ENCODE measurements at places on chromosomes 1 and 21. TPM values are rescaled to one million over a fixed set of nuclear protein-coding genes. Genes with fewer than 3 reads are reported as not detected.
A peak's percentile ranks its signal among the peaks of the same experiment; 100 is the strongest.

- DNase-seq, result peak; percentile 92
- peaks cover 37% of the 10 kb centered on the region for H3K4me1 ChIP-seq
- peak overlapping the region; percentile 85 for H3K27ac ChIP-seq
- H3K36me3 ChIP-seq, result peaks cover 57% of the 10 kb centered on the region
- no peak overlapping the region for H3K4me3 ChIP-seq
Observed at GRCh38 chr1:21261551-21262292, 28.5 kb downstream of the ECE1 start.

DNA sequence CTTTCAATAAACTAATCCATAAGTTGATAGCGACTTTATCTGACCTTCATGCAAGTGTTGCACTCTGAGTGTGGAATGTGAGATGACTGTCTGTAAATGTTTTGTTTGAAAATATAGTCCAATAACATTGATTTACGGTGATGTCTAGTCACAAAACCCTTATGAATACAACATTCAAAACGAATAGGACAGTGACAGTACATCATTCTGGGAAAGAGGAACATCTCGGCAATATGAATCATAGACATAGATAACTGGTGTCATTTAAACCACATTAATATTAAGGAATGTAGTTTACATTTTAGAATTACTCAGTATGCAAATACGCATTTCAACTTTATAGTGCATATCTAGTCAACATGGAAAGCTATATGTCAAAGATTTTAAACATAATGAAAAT is 1311.6 kb upstream of the ADGRL4 start:
- no peak overlapping the region for H3K4me3 ChIP-seq
- no peak overlapping the region for H3K27ac ChIP-seq
- no peaks in the 10 kb centered on the region for H3K4me1 ChIP-seq
- H3K27me3 ChIP-seq, result no peaks in the 10 kb centered on the region
- H3K36me3 ChIP-seq, result no peaks in the 10 kb centered on the region
- no peak for DNase-seq

DNA sequence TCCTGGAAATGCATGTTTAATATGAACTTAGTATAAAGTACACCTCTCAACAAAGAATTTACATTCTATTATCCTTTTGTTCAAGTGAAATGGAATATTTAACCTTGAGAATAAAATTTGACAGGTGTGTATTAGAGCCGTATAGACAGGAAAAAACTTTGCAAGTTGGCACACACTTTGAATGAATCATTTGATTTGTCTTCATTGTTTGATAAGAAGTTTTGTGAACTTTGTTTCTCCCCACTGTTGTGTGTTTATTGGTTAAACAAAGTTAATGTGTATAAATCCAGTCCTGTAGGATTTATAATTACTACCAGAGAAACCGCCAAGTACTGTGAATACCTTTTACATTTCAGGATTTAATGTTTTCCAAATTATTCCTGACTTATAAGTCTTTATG is 2.0 kb downstream of the SYDE2 start:
- H3K27ac ChIP-seq, result peak overlapping the region; percentile 99
- H3K36me3 ChIP-seq, result no peaks in the 10 kb centered on the region
- H3K27me3 ChIP-seq, result no peaks in the 10 kb centered on the region
- peaks cover 17% of the 10 kb centered on the region for H3K4me1 ChIP-seq

GRCh38 chr1:107145637-107146036 is 4.8 kb downstream of the NTNG1 start:
- no peaks in the 10 kb centered on the region for H3K27me3 ChIP-seq
- H3K27ac ChIP-seq, result no peak overlapping the region
- no peaks in the 10 kb centered on the region for H3K36me3 ChIP-seq
- DNase-seq, result no peak
- peaks cover 17% of the 10 kb centered on the region for H3K4me1 ChIP-seq
- no peak overlapping the region for H3K4me3 ChIP-seq

GRCh38 chr1:110207831-110208230 is 2.3 kb upstream of the KCNC4 start:
- no peak for DNase-seq
- no peaks in the 10 kb centered on the region for H3K36me3 ChIP-seq
- no peak overlapping the region for H3K4me3 ChIP-seq
- peaks cover 15% of the 10 kb centered on the region for H3K27me3 ChIP-seq
- H3K27ac ChIP-seq, result no peak overlapping the region
- H3K4me1 ChIP-seq, result no peaks in the 10 kb centered on the region

- H3K4me3 ChIP-seq, result no peak overlapping the region
- no peak for DNase-seq
- no peaks in the 10 kb centered on the region for H3K36me3 ChIP-seq
- peaks cover 9% of the 10 kb centered on the region for H3K27me3 ChIP-seq
Observed at GRCh38 chr1:206839857-206840256, 25.6 kb upstream of the IL20 start.

DNA sequence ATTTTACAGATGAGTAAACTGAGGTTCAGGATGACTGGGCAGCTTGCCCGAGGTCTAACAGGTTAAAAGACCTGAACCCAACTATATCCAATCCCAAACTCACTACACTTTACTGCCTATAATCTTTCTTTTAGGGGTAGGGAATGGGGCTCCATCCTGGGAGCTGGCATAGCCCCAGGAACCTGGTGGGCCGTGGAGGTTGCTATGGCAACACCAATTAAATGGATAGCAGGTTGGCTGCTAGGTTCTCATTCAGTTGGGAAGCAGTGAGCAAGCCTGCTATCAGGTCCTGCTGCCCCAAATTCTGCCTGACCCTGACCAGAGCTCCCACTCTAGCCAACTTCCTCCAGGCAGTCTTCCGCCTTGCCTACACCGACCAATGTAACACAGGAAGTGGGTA is 40.9 kb downstream of the LRP8 start:
- no peaks in the 10 kb centered on the region for H3K4me1 ChIP-seq
- no peak for DNase-seq
- no peak overlapping the region for H3K27ac ChIP-seq
- H3K36me3 ChIP-seq, result no peaks in the 10 kb centered on the region
- no peaks in the 10 kb centered on the region for H3K27me3 ChIP-seq

- no peaks in the 10 kb centered on the region for H3K4me1 ChIP-seq
- no peak for DNase-seq
- H3K27ac ChIP-seq, result no peak overlapping the region
- no peaks in the 10 kb centered on the region for H3K36me3 ChIP-seq
- H3K4me3 ChIP-seq, result no peak overlapping the region
- no peaks in the 10 kb centered on the region for H3K27me3 ChIP-seq
Observed at GRCh38 chr1:173149887-173150286, 57.2 kb downstream of the TNFSF4 start.

DNA sequence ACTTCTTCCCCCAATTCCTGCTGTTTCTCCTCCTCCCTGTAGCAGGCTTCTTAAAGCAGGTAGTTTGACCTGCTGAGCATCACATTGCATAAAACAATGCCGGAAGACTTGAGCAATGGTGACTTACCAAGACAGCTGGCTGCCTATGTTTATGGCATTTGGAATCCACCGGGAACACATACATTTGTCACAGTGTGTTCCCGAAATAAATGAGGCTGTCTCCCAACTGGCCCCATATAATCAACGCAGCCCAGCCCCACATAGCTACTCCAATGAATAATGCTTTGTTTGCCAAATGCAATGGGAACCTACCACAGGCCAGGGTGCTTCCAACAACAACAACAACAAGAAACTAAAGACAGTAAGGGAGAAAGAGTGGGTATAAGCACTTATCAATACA is 186.1 kb upstream of the MAP1LC3C start:
- H3K4me1 ChIP-seq, result no peaks in the 10 kb centered on the region
- H3K4me3 ChIP-seq, result no peak overlapping the region
- no peaks in the 10 kb centered on the region for H3K27me3 ChIP-seq
- no peak for DNase-seq

GRCh38 chr1:200154069-200154767 is 126.7 kb downstream of the NR5A2 start:
- no peaks in the 10 kb centered on the region for H3K36me3 ChIP-seq
- H3K4me1 ChIP-seq, result no peaks in the 10 kb centered on the region
- H3K27ac ChIP-seq, result no peak overlapping the region
- H3K27me3 ChIP-seq, result no peaks in the 10 kb centered on the region
- no peak for DNase-seq

DNA sequence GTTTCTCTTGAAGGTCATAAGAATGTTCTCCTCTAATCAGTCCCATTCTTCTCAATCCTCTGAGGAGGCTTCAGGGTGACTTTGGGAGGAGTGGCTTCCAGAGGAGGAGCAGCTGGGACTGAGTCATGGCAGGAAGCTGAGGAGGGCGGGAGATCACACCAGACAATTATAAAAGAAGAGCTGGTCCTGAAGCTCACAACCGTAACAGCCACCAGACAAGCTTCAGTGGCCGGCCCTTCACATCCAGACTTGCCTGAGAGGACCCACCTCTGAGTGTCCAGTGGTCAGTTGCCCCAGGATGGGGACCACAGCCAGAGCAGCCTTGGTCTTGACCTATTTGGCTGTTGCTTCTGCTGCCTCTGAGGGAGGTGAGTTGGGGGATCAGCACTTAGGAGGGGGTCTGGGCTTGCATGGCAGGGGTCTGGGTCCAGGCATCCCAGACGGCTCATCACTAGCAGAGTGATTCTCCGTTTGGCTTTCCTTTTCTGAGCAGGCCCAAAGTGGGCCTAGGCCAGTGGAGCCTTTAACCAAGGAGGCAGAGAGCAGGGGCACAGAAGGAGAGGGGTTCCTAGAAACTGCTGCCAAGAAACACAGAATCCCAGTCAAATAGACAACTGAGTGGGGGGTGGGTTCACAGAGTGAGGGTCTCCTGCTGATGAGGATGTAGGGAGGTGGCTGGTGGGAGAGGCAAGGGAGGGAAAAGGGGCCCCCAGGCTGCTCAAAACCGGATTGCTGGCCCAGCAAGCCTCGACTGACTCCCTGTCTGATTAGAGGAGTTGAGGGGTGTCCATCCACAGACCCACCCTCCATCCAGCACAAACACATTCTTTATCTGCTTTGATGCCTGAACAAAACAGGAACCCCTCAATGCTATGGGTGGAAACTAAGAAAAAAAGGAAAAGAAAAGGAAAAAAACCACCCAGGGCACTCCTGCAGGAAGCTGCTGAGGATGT is at the start of gene ECM1:
ECM1 (plus strand) TSS at position 198 of the 953 bp plus-strand sequence; CDS start at position 299, 101 bp downstream.
- H3K27me3 ChIP-seq, result no peaks in the 10 kb centered on the region
- no peak within 1 kb of the TSS for H3K4me3 ChIP-seq
- DNase-seq, result peak; percentile 87
- peaks cover 33% of the 10 kb centered on the region for H3K36me3 ChIP-seq
- H3K4me1 ChIP-seq, result no peaks in the 10 kb centered on the region

DNA sequence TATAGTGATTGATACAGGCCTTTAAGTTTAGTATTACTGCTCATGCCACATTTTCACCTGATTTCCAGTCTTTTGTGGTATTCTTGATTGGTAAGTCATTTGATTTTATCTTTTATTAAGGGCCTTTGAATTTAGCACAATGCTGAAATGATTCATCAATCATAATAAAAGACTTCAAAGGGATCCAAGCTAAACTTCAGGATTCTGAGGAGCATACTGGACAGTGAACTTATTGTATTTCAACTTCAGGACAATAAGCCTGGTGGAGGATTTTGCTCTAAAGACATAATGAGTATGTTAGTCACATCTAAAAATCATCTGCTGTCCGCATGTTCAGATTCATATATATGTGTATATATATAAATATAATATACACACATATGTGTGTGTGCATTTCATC is 233.3 kb downstream of the SETD4 start:
- no peaks in the 10 kb centered on the region for H3K36me3 ChIP-seq
- no peaks in the 10 kb centered on the region for H3K4me1 ChIP-seq
- H3K27ac ChIP-seq, result no peak overlapping the region
- no peak for DNase-seq
- H3K27me3 ChIP-seq, result no peaks in the 10 kb centered on the region
- H3K4me3 ChIP-seq, result no peak overlapping the region

GRCh38 chr21:33286600-33287456 is 20.7 kb downstream of the IL10RB start:
- no peaks in the 10 kb centered on the region for H3K4me1 ChIP-seq
- H3K4me3 ChIP-seq, result no peak overlapping the region
- no peak overlapping the region for H3K27ac ChIP-seq
- no peak for DNase-seq

DNA sequence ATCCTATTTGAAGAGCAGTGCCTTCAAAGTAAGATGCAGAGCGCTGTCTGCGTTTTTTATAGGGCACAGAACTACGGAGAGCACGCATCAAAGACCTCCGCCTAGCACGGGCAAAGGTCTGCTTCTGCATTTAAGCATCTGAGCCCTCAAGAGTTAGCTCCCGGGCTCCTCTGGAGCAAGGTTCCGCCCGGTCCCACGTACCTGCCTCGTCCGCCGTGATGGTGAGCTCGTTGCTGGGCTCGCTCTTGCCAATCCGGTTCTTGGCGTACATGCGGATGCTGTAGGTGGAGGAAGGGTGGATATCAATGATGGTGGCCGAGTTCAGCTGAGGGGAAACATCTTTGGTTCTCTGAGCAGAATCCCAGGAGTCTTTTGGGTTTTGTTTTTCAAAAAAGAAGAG is 311.5 kb downstream of the PCP4 start:
- DNase-seq, result no peak
- H3K4me3 ChIP-seq, result no peak overlapping the region
- no peaks in the 10 kb centered on the region for H3K4me1 ChIP-seq
- H3K27me3 ChIP-seq, result peaks cover 9% of the 10 kb centered on the region

GRCh38 chr21:43281661-43282357 is 113.0 kb downstream of the CRYAA start:
- peaks cover under 1% of the 10 kb centered on the region for H3K27me3 ChIP-seq
- no peaks in the 10 kb centered on the region for H3K36me3 ChIP-seq
- peaks cover 18% of the 10 kb centered on the region for H3K4me1 ChIP-seq
- no peak overlapping the region for H3K27ac ChIP-seq
- no peak overlapping the region for H3K4me3 ChIP-seq

The SPRR2F gene
- total RNA-seq, result not detected

The S100A16 gene
- 35.6 TPM for total RNA-seq

The ZNF684 gene
- total RNA-seq, result 4.9 TPM
